ENCODE measurements at places on chromosomes 4 and X.
A peak's percentile ranks its signal among the peaks of the same experiment; 100 is the strongest.

DNA sequence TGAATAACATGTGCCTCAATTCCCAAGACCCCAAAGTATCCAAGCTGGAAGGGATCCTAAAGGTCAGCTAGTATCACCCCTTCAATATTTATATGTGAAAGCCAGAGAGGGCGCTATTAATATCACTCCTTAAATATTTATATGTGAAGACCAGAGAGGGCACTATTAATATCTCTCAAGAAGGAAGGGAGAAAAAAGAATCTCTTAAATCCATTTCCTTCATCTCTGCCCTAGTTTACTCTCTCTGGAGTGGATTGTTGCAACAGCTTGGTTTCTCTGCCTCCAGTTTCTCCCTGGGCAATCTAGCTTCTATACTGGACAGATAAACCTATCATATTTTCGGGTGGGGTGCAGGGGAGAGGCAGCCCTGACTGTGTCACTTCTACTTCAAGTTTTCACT is 31.6 kb upstream of the MSN start:
- no peak for DNase-seq

DNA sequence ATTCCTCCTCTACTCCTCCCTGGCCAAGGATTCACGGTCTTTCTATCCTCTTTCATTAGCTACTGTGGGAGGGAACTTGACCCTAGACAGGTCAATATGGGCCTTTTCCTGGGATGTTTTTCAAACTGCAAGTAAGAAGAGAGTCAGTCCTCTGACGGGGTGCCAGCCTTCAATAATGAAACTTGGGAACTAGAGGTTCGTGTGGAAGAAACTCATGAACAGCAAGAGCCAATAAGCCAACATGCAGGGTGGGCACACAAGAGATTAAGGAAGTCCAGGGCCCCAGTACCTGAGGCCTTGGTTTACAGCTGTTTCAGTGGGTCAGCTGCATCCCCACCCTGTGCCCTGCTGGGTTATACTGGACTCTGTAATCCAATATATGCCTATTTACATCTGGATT is 49.3 kb downstream of the LIMCH1 start:
- DNase-seq = no peak

GRCh38 chr4:6395466-6396228 is 76.8 kb downstream of the PPP2R2C start:
- no peak for DNase-seq

DNA sequence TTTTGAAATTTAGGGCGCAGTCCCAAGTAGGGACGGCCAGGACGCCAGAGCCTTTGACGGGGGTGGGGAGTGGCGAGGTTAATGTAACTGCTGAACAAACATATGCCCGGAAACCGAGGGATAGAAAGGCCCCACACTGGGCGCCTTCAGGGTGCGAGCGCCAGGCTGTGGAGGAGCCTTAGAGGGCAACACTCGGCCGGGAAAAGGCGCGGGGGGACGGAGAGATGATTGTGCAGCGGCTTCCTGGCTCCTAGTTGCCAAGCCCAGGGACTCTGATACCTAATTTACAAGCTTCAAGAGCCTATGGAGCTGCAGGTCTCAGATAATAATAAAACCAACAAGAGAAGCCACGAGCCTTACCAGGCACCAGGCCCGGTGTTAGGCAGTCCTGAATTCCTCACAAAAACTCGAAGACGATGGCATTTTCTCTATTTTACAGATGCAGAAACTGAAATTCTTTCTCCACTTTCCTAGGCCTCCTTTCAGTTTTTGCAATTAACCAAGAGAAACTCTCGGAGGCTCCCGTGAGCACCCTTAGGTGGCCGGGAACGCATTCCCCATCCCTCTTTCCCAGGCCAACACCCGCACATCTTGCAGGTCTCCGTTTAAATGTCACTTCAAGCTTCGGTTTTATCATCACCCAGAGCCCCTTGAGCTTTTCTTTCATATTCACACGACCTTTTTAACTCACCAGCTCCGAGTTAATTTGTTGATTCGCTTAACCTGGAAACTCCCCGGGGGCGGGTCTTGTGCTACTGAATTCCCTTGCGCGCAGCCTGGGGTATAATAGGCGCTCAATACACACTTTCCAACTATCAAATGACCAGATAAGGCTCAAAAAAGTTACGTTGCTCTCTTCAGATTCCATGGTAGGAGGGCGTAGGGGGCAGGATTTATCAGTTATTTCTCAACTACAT is 6.4 kb upstream of the GSX2 start:
- peak; percentile 47 for DNase-seq

DNA sequence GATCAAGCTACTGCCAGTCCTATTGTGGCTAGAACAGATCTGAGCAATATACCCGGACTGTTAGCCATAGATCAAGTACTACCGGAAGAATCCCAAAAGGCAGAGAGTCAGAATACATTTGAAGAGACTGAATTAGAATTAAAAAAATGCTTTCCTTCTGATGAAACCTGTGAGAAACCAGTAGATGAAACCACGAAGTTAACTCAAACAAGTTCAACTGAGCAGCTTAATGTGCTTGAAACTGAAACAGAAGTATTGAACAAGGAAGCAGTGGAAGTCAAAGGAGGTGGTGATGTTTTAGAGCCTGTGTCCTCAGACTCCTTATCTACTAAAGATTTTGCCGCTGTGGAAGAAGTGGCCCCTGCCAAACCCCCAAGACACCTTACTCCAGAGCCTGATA is 46.8 kb downstream of the WDR44 start:
- no peak for DNase-seq

GRCh38 chrX:52574416-52575275 is 57.8 kb upstream of the XAGE1B start:
- peak; percentile 23 for DNase-seq

- no peak for DNase-seq
These were observed 11.4 kb upstream of the MCUB start for GRCh38 chr4:109548655-109549054.

DNA sequence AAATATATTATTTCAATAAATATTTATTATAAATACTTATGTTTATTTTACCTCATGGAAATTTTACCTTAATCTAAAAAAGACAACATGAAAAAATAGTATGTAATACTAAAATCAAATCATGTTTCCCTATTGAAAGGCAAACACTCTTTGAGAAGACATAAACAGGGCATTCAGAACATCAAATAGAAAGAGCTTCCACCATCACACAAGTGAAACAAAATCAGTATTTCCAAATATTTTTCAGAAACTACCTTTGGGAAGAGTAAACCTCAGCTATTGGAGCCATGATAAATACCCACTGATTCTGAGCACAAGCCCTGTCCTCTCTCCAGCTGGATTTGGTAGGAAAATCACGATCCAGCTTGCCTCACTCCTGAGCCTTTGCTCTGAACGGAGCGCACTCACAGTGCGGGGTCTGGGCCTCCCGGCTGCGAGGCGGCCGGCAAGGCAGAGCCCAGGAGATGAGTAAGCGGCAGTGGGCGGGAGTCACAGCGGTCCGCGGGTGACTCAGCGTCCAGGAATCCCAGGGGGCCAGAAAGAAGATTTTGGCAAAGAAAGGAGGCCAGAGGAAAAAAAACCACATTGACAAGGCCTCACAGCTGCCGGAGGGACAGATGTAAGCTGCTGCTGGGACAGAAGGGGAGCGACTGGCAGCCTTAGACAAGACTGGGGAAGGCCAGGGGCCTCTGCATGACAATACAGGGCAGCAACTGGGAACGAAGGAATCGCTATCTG is 14.7 kb upstream of the ANXA5 start:
- DNase-seq = peak; percentile 83

DNA sequence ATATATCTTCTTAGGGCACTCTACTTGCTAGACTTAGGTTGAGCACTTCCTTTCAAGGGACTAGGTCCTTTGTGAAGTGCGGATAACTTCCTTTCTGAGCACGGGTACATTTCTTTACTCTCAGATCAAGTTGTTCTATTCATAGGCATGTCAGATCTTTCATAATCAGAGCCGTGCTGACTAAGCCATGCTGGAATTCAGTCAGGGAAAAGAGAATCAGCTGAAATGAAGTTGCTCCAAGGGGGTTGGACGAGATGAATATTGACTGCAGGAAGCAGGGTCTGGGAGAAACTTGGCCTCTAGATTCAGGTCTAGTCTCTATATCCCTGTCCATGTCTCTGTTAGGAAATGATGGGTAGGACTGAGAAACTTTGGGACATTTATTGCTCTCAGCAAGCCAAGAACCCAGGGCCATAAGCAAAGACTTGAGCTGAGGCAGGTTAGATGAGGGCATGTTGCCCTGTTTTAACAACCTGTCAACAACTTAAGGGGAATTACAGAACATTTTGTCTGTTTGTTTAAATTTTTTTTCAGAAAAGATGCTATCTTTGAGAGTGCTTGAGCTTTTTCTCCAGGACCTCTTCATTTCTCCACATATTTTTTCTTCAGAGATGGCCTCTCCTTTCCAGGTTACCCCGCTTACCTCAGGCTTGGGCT is 28.3 kb downstream of the AREG start:
- no peak for DNase-seq

DNA sequence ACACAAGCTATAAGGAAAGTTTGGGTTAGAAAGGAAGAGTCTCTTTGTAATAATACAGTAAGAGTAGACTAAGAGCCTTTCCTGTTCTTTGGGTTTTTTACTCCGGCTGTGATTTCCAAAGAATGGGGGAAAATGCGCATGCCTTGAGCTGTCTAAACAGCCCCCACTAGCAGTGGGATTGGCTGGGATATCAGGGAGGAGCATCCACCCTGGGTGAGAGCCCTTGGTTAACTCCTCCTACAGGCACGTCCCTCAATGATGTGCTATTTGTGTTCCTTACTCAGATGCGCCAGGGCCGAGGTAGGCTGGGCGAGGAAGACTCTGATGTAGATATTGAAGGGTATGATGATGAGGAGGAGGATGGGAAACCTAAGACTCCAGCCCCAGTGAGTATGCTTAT is 74.0 kb upstream of the OGT start:
- no peak for DNase-seq

GRCh38 chr4:111991163-111991562 is 154.1 kb upstream of the FAM241A start:
- DNase-seq = no peak

- no peak for DNase-seq
These were observed 358.2 kb upstream of the NR3C2 start for GRCh38 chr4:148800336-148800885.

DNA sequence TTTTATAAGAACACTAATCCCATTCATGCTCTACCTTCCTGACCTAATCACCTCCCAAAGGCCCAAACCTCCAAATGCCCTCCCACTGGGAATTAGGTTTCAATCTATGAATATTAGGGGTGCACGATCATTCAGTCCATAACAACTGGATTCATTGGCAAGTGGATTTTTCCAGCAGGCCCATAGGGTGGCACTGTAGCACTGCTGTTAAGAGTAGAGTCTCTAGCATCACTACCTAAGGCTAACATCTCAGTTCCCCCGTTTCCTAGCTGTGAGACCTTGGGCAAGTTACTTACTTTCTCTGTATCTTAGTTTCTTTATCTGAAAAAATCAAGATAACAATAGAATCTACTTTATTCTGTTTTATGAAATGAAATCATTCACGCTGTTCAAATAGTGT is 315.8 kb downstream of the STIM2 start:
- DNase-seq = peak; percentile 43

- DNase-seq = no peak
These were observed 140.3 kb upstream of the SMAD1 start for GRCh38 chr4:145341381-145341780.

- DNase-seq = peak; percentile 66
These were observed 1.4 kb downstream of the ZNF827 start for GRCh38 chr4:145936997-145937901.

- no peak for DNase-seq
These were observed 5.2 kb upstream of the IRF2 start for GRCh38 chr4:184479516-184479950.

Measured in WTC11 (cell line).